ENCODE measurements at places on chromosomes 2 and 18. TPM values are rescaled to one million over a fixed set of nuclear protein-coding genes. Genes with fewer than 3 reads are reported as not detected.
A peak's percentile ranks its signal among the peaks of the same experiment; 100 is the strongest.

- H3K4me3 ChIP-seq: no peak overlapping the region
- DNase-seq: no peak
- no peak overlapping the region for H3K27ac ChIP-seq
- H3K36me3 ChIP-seq: no peaks in the 10 kb centered on the region
Measured at GRCh38 chr18:62399276-62399675, 74.2 kb downstream of the TNFRSF11A start.

GRCh38 chr2:218861645-218862318, 2.2 kb downstream of the WNT6 start:
- H3K4me1 ChIP-seq: peaks cover 15% of the 10 kb centered on the region
- DNase-seq: peak; percentile 7
- H3K27ac ChIP-seq: no peak overlapping the region
- H3K4me3 ChIP-seq: no peak overlapping the region
- H3K36me3 ChIP-seq: no peaks in the 10 kb centered on the region

DNA sequence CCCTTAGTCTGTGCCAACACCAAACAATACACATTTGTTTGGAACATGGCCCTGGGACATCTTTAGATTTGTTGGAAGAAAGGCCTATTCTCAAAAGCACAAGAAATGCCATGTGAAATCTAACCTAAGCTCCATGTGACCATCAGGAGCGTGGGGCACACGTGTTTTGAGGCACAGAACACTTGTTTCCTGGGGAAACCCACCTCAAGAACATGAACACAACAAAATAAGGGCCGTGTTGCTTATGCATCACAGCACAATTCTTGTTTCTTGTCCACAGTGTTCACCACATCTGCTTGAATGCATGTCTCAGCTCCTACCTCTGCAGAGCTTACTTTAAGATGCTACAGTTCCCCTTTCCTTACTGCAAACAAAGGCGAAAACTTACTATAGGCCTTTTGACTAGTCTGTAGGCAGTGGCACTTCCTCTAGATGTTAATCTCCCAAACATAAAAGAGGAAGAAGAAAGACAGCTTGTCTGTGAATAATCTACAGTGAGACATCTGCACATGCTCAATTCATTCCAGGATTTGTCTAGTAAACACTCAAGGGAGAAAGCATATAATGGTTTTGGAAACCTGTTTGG, 165.0 kb downstream of the ANKRD44 start:
- no peak overlapping the region for H3K4me3 ChIP-seq
- peaks cover 14% of the 10 kb centered on the region for H3K36me3 ChIP-seq

DNA sequence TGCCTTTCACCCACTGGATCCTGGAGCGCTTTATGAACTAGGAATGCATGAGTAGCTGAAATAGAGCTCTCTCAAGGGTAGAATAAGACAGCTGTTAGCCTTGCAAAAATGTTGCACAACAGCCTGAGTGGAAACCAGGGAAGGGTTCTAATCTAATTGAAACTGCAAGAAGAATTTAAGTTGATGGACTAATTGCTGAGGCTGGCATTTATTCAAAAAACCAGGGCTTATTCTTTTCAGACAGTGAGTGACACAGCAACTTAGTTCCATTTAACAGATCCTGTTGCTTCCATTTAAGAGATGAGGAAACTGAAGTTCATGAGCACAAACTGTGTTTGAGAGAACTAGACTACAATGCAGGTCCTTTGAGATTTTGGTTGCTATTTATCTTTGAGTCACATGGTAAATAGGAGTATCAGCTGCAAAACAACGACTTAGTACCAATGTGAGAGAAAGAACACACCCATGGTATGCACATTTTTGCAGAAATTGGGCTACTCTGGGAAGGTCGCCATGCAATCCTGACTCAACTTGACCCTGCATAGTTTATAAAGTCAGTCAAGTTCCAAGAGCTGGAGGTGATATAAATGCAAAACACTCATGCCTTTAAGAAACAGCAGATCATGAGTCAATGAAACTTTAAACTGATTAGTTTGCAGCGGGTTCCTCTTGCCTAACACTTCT, 76.4 kb upstream of the PARD3B start:
- DNase-seq: no peak
- no peaks in the 10 kb centered on the region for H3K4me1 ChIP-seq
- no peaks in the 10 kb centered on the region for H3K36me3 ChIP-seq
- H3K27me3 ChIP-seq: peaks cover 11% of the 10 kb centered on the region
- no peak overlapping the region for H3K4me3 ChIP-seq

DNA sequence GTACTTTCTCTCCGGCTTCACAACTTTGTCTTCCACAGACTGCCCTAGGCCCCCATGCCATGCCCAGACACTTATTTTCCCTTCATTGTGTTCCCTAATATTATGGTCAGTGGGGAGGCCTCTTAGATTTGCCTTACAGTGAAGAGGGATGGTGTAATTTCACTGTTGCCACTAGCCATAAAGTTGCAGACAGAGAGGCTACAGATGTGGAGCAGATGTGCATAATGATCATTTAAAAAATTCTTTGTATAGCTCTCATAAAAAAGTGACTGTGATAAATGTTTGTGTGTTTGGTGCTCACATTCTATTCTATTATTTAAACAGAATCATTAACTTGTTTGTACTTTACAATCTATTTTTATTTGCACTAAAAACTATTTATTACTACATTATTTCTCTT, 67.5 kb upstream of the FN1 start:
- no peak overlapping the region for H3K27ac ChIP-seq
- peaks cover 3% of the 10 kb centered on the region for H3K27me3 ChIP-seq
- no peaks in the 10 kb centered on the region for H3K4me1 ChIP-seq
- no peak overlapping the region for H3K4me3 ChIP-seq

GRCh38 chr2:40642237-40642636, 190.3 kb upstream of the SLC8A1 start:
- no peaks in the 10 kb centered on the region for H3K36me3 ChIP-seq
- no peaks in the 10 kb centered on the region for H3K4me1 ChIP-seq
- no peak overlapping the region for H3K4me3 ChIP-seq

DNA sequence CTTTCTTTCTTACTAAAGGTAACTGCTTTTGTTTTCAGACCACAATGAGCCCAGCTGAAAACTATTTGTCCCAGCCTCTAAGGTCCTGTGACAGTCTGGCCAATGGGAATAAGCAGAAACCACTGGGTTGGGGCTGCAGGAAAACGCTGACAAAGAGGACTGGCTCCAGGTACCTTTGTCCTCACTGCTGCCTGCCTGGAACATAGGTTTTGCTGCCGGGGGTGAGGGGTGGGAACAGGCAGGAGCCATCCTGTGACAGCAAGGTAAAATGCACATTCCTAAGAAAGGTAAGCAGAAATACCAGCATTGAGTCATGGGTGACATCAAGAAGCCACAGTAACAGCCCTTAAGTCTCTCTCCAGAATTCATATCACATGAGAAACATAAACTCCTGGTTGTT, 21.6 kb downstream of the PTPN2 start:
- no peaks in the 10 kb centered on the region for H3K27me3 ChIP-seq
- no peak overlapping the region for H3K4me3 ChIP-seq
- H3K27ac ChIP-seq: peak overlapping the region; percentile 49
- H3K36me3 ChIP-seq: peaks cover 9% of the 10 kb centered on the region
- DNase-seq: no peak

DNA sequence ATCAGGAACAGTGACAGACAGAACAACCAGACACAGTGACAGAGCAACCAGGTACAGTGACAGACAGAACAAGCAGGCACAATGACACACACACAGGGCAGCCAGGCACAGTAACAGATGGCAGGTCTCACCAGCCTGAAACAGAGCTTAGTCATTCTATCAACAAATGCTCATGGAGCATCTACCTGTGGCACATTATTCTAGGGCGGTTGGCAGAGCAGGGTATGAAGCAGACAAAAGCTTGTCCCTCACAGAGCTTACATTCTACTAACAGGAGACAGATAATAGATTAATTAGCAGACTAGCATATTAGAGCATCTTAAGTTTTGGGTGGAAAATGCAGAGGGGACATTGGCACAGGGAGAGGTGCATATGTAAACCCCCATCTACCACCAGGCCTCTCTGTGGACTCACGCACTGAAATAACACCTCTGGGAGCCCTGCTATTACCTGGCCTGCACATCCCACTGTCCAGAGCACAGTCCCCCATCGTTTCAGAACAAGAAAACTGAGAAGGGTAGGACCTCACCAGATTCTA, 64.1 kb upstream of the RAB6C start:
- no peak overlapping the region for H3K4me3 ChIP-seq
- no peaks in the 10 kb centered on the region for H3K4me1 ChIP-seq
- peaks cover 4% of the 10 kb centered on the region for H3K36me3 ChIP-seq
- H3K27me3 ChIP-seq: no peaks in the 10 kb centered on the region
- H3K27ac ChIP-seq: no peak overlapping the region

GRCh38 chr2:120482334-120482733, 136.4 kb downstream of the INHBB start:
- no peak for DNase-seq
- H3K27me3 ChIP-seq: peaks cover 2% of the 10 kb centered on the region
- H3K4me3 ChIP-seq: no peak overlapping the region

DNA sequence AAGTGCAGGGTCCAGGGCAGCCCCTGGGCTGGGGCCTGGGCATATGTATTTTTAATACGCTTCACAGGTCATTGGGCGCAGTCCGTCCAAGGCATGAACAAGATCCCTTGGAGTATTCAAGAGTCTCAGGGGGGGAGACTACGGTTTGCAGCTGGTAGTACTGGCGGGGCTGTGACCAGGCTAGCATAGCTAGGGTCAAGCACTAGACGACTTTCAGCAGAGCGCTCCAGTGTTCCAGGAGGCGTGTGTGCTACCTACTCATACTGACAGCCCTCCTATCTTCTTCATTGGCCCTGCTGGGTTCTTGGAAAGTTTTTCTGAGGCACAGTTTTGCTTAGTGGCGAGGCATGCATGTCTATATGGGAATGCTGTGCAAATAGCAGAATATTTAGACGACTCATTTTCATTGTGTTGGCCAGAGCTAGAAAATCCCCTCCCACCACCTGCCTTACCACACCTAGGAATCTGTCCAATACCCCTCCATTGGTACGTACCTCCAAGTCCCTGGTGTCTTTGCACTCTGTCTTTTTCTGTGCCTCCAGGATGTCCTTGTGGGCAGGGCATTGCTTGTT, 68.2 kb downstream of the GLI2 start:
- H3K4me3 ChIP-seq: no peak overlapping the region
- H3K27me3 ChIP-seq: no peaks in the 10 kb centered on the region
- no peak overlapping the region for H3K27ac ChIP-seq
- no peaks in the 10 kb centered on the region for H3K4me1 ChIP-seq

GRCh38 chr2:38108907-38109731, 33.2 kb upstream of the CYP1B1 start:
- DNase-seq: no peak
- no peak overlapping the region for H3K27ac ChIP-seq
- peaks cover 41% of the 10 kb centered on the region for H3K27me3 ChIP-seq
- H3K4me3 ChIP-seq: no peak overlapping the region
- no peaks in the 10 kb centered on the region for H3K36me3 ChIP-seq

DNA sequence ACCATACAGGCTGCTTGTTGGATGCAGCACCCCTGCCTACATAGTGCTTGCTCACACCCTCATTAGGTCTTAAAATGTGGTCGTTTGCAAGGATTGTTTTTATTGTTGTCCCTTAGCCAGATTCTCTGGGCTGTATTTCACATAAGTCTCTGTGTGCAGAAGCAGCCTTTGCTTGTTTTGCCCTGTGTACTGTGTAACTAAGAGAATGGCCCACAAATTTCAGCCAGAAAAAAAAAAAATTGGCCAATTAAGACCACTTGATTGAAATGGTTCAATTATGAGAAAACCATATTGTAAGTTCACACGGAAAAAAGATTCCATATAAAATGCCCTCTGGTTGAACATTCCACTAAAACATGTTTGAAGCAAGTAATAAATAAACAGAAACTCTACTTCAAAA, 377.1 kb upstream of the SOX11 start:
- no peak overlapping the region for H3K4me3 ChIP-seq
- H3K4me1 ChIP-seq: no peaks in the 10 kb centered on the region
- no peaks in the 10 kb centered on the region for H3K27me3 ChIP-seq
- no peaks in the 10 kb centered on the region for H3K36me3 ChIP-seq
- DNase-seq: no peak

DNA sequence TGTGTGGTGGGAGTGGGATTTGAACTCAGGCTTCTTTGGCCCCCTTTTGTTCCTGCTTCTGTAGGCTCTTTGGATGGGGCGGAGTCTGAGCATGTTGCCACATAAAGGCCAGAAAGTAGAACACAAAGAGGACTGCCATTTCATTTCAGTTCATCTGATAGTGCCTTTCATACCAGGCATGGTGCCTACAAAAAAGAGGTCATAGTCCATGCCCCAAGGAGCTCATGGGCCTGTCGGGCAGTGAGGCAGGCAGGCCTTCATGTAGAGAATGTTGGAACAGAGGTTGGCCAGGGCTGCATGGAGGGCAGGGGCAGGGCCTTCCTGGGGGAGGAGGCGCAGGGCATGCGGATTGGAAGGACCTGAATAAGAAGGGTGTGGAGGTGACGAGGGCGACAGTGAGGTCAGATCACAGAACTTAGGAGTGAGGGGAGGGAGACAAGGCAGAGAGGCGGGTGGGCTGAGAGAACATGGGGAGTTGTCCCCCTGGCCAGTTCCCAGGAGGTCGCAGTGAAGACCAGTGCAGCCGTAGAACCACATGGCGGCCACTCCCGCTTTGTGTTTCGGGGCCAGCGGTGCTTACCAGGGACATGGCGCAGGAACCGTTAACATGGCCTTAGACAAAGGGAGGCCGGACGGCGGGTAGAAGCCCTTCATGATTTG, 49.1 kb downstream of the ITGB1BP1 start:
- DNase-seq: no peak
- no peaks in the 10 kb centered on the region for H3K36me3 ChIP-seq
- no peak overlapping the region for H3K4me3 ChIP-seq
- peaks cover 20% of the 10 kb centered on the region for H3K4me1 ChIP-seq

GRCh38 chr2:28620291-28620793, 124.5 kb downstream of the PLB1 start:
- H3K27me3 ChIP-seq: no peaks in the 10 kb centered on the region
- no peak for DNase-seq
- H3K36me3 ChIP-seq: no peaks in the 10 kb centered on the region
- H3K4me3 ChIP-seq: no peak overlapping the region

DNA sequence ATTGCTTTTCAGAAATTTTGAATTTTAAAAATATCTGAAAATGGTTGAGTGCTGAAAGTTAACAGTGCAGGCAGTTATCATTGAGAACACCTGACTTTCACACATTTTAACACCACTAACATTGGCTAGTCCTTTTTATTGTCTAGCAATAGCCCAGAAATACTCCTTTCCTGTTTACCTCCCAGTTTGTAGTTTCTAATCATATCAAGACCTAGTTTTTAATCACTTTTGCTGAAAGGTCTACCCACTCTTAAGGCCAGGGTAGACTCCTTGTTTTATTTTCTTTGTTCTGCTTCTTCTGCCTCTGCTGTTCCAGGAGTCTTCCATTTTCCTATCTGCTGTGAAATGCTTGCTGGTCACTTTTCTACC, 72.1 kb downstream of the UBE2E3 start:
- no peak overlapping the region for H3K4me3 ChIP-seq
- DNase-seq: no peak
- H3K4me1 ChIP-seq: peaks cover 16% of the 10 kb centered on the region
- H3K27me3 ChIP-seq: no peaks in the 10 kb centered on the region

The LOXL3 gene
- 0.90 TPM for total RNA-seq

The KCNIP3 gene
- total RNA-seq: not detected

The GTF2A1L gene
- not detected for total RNA-seq

The RESP18 gene
- total RNA-seq: not detected

The SGPP2 gene
- 20.8 TPM for total RNA-seq

The SCN9A gene
- not detected for total RNA-seq

The SERPINB7 gene
- total RNA-seq: not detected

Measured in activated CD4-positive, alpha-beta memory T cell treated with anti-CD3 and anti-CD28 coated beads for 36 hours (primary cell).